Osteoblast (primary cell): ENCODE measurements at places on chromosomes 2 and 18.

- DNase-seq: no peak
Measured at GRCh38 chr2:113910110-113910717, 20.3 kb downstream of the ACTR3 start.

DNA sequence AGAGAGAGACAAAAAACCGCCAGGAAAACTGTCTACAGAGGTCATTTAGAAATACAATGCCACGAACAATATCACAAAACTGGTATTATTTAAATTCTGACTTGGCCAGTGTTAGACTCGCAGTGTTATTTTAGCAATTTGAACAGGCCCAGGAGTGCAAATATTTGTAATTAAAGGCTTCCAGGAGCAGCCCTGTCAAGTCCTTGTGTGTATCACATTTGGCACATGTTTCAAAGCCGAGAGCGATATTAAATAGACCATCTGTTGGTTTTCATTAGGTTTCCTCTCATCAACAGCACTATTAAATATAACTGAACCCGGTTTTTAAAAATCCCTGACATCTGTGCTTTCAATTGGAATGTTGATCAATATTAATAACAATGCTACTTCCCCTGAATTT is 656.9 kb downstream of the TSN start:
- no peak for DNase-seq

DNA sequence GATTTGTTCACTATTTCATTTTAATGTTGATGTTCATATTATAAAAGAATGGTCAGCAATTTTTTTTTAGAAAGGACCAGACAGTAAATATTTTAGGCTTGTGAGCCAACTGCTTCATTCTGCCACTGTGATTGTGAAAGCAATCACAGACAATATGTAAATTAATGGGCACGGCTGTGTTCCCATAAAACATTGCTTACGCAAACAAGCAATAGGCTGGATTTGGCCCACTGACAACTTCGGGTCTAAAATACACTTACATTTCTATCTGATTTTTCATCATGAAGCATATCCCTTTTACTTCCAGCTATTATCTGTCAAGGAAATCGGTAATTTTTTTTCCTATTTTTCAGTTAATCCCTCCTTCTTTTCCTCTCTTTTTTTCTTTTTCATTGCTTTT is 182.2 kb upstream of the CDH2 start:
- DNase-seq: no peak

DNA sequence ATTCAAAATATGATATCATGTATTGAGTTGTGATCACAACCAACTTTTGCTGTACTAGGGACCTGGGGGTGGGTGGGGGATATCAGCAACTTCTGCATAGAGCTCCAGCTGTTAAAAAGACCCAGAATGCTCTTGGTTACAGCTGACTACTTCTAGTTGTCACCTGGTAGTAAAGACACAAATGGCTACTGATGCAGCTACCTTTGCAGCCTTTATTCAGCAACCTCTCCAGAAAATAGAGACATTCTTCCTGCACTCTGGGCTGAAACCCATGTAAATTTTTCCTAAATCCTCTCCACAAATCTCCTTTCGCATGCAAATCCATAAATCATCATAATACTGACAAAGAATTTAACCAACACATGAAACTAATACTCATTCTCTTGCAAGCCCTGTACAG is 238.3 kb downstream of the TCF4 start:
- no peak for DNase-seq

DNA sequence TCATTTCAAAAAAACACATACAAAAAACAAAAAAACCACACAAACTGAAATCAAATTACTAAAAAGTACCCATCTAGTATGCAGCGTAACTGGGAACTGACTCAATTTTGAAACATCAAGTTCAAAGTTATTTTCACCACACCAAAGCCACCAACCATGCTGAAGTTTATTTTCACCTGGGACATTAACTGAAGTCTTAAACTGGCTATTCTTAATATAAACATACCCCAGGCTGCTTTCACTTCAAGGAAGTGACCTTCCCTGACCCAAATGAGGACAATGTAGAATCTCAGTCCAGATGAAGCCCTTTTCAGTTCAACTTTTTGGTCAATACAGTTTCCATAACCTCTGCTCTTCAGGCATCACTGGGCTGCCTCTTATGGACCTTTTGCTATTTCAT is 84.6 kb downstream of the PIGN start:
- DNase-seq: no peak

DNA sequence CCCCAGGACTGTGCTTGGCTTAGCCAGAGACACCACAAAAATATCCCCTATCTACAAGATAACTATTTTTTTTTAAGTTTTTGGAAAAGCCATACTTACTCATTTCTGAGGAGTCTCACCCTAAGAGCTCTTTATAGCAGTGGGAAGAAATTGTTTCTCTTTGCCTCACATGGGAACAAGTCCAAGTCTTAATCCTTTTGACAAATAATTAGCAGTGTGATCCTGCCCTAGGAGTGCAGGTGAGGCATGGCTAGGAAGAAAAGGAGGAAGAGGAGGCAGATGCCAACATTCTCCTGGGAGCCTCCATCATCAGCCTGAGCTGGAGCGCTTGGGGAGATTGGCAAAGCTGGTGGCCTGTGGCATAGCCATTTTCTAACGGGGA is 115.6 kb downstream of the STPG4 start:
- DNase-seq: peak; percentile 58

- DNase-seq: peak; percentile 49
Measured at GRCh38 chr2:70964133-70964532, 14.3 kb upstream of the ANKRD53 start.

GRCh38 chr2:69995511-69995910 is 34.1 kb upstream of the ASPRV1 start:
- DNase-seq: no peak

DNA sequence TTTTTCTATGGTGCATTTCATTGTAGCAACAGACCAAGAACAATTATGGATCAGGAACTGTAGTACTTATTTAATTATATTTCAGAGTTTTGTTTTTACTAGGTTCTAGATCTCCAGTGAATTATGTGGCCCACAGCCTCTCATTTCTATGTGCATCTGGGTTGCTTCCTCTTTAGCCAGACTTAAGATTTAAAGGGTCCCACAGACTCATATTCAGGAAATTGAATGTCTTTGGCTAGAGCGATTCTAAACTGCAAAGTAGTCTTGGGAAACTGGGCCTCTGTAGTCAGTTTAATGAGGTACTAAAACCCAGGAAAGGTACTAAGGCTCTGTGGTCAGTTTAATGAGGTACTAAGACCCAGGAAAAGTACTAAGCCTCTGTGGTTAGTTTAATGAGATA is 94.4 kb downstream of the LYPD6B start:
- no peak for DNase-seq

- peak; percentile 75 for DNase-seq
Measured at GRCh38 chr2:1162768-1163584, 212.3 kb downstream of the SNTG2 start.

- no peak for DNase-seq
Measured at GRCh38 chr18:2219706-2220105, 351.6 kb downstream of the METTL4 start.

GRCh38 chr2:22893761-22894517 is 491.0 kb upstream of the KLHL29 start:
- no peak for DNase-seq

DNA sequence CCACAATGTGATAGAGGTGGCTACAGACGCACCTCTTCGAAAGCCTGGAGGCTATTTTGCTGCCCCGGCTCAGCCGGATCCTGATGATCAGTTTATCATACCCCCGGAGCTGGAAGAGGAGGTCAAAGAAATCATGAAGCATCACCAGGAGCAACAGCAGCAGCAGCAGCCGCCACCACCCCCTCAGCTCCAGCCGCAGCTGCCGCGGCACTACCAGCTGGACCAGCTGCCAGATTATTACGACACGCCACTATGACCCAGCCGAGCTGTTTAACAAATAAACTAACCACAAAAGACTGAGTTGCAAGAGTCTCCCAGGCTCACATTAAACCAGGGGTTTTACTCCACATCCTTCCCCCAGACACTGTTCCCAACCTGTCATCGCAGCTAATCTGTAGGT is 263.8 kb downstream of the PHLPP1 start:
- peak; percentile 95 for DNase-seq

DNA sequence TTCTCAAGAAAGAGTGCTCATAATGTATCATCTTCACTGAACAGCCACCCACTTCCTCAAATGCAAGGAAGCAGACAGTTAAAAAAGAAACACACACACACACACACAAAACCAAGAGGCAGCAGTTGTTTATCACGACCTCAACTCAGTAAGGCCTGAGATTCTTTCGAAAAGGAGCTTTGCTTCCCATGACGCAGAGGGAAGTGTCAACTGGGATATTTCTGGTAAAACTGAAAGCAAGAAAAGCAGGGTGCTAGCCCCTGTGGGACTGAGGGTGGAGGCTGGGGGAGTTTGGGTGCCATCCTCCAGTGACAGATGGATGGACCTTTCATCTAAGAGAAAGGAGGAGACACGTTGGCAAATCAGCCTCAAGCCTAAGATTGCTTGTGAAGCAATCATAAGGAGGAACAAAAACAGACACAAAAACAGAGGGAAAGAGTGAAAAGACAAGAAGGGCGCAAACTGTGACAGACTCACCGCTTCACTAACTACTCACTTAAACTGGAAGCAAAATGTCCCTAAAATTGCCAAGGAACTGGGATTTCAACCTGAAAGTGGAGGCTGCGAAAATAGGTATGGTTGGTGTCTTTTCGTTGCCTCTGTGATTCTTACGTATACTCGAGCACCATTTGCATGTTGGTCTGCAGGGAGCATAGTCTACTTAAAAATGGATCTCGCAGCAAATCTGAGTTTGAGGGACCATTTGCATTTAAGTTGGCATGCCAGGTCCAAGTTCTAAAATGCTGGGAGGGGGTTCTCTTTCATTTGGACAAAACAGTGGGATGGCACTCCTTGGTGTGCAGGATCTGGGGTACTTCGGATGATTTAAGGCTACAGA is at the start of gene ARHGAP25:
TSS of gene ARHGAP25 (plus strand) at position 124 of the 838 bp plus-strand sequence. CDS start at position 513, 389 bp downstream.
- no peak for DNase-seq
